NCI-H187 (cell line): ENCODE measurements at places on chromosomes 3 and 15.

- DNase-seq, result no peak
Measured at GRCh38 chr3:65322910-65323309, 635.1 kb upstream of the ADAMTS9 start.

- DNase-seq, result no peak
Measured at GRCh38 chr15:99402014-99402729, 150.9 kb downstream of the LRRC28 start.

DNA sequence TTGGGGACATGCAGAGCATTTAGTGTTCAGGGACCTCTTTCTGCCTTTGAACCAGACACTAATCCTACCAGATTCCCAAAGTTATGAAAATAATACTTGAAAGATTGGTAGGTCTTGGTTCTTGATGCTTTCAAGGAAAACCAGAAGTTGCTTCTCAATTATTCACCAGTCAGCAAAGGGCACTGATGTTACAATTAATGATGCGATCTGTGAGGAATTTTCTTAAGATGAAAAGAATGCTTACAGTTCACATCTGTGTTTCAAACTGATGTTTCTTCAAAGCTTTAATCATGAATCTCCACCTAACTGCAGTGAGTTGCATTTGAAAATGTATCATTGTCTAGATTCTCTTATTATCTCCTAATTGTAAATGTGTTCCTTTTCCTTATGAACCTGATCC lies 161.0 kb downstream of the NAALADL2 start:
- DNase-seq, result no peak

DNA sequence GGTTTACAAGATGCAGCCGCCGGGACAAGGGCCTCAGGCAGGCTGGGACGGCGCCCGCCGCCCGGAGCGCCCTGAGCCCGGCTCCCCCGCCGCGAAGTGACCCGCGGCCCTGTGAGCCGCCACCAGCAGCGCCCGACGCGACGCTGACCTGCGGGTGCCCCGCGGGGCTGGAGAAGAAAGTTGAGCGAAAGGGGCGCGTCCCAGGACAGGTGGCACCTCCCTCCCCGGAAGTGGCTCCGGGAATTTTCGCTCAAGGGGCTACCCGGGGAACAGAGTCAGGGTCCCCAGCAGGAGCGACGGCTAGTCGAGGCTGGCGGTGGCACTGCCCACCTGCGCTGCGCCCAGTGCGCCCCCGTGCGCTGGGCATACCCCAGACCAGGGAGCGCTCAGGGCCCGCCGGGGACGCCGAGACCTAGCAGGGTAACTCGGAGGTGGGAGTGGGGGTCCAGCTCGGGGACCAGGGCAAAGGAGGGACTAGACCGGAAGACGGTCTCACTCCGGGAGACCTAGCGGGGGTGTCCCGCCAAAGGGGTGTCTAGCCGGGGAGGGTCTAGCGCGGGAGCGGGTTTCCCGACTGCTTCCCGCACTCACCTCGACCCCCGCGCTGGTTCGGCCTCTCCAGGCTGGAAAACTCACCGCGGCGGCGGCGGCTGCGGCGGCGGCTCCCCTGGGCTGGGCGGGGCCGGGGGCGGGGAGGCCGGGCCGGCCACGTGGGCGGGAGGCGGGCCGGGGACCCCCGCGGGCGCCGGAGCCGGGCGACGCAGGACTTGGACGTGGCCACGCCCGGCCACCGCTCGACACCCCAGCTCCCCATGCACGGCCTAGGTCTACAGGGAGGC lies 18.4 kb downstream of the SPATA12 start:
- no peak for DNase-seq

DNA sequence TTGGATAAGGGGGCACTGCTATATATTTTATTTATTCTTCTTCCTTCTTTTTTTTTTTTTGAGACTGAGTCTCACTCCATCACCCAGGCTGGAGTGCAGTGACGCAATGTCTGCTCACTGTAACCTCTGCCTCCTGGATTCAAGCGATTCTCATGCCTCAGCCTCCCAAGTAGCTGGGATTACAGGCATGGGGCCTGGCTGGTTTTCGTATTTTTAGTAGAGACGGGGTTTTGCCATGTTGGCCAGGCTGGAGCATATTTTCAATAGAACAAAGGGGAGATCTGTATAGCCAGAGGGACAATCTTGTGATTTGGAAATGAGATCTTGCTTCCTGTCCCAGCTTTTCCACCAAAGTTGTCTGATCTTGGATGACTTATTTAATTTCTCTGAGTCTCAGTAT lies 133.1 kb upstream of the ABHD17C start:
- no peak for DNase-seq

DNA sequence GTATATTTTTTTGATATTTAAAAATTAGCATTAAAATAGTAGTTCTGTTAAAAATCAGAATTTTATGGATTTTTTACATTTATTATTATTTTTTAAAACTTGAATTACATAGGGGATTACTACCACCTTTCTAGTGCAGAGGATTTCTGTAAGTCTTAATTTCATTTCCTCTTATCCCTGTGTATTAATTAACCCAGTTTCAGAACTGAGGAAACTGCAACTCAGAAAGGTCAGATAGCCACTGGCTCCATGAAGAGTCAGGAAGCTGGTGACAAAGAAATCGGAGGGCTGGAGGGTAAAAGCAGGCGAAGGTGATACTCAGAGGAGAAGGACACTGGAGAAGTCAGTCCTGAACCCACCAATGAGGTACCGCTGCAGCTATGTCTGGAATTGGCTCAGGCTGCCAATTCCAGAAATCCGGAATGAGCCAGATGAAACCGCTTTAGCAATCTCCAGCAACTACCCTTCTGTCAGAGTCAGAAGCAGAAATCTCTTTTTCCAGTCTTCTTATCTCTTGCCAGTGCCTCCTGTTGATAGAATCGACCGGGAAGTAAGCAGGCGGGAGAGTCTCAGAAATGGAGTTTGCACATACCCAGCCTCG lies 308.5 kb downstream of the SV2B start:
- DNase-seq, result no peak

- DNase-seq, result no peak
Measured at GRCh38 chr3:168443965-168444364, 348.2 kb upstream of the GOLIM4 start.

GRCh38 chr3:81485444-81485865 lies 276.0 kb downstream of the GBE1 start:
- no peak for DNase-seq

DNA sequence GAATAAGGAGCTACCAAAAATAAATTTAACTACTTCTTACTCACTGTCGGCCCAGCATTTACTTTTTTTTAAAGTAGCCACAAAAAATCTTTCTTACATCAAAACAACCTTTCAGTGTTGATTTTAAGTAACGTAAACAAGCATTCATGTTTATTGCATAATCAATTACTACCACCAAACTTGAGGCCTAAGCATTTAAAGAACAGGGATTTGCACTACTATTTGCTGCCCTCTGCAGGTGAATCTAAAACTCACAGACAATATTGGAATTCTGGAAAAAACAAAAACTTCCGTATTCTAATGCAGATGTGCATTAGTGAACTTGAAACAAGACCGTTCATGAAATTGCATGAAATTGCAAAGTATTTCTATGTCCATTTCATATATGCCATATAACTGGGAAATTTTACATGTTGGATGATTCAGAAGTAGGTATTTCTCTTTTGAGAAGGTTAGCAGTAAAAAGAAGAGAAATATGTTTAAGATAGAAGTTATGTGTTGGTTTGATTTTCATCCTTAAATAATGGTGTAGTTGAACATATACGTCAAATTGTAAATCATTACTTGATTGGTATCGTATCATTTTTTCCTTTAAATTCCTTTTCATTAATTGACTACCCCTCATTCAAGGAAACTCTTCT lies 55.6 kb downstream of the CGGBP1 start:
- no peak for DNase-seq

DNA sequence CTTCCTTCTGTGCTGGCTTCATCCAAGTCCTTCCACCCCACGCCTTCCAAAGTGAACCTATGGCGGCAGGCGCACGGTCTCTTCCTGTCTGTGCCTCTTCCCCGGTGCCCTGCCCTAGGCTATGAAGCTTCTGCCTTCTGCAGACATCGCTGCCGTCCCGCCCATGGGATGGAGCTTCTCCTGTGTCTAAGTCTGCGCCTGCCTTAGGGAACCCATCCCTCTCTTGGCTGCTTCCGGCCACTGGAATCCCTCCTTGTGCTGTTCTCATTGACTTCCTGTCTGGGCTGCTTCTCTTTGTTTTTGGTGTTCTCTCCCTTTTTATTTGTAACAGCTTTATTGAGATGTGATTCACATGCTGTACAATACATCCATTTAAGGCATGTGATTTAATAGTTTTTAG lies 17.2 kb downstream of the CHCHD6 start:
- no peak for DNase-seq

DNA sequence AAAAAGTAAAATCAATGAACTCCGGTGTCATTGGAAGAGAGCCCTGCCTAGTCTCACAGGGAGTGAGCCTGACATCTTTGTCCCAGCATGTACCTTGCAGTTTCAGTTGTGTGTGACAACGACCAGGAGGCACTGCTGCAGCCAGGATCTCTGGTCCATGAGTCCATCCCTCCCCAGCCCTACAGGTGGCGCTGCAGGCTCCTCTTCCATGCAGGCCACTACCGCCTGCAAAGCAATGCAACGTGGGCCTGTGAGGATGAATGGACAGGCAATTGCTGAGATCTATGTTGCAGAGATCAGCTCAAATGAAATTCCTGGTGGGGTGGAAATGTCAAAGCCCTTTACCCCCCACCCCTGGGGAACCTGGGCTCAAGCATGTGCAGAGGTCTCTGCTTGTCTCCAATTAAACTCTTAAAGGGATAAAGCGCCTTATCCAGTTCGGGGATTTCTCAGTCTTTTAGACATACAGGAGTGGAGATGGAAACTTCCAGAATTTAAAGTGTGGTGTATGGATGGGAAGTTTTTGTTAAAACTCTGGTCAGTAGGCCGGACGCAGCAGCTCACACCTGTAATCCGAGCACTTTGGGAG lies 35.8 kb downstream of the TKT start:
- DNase-seq, result no peak

GRCh38 chr15:29516929-29517328 lies 247.3 kb upstream of the NSMCE3 start:
- no peak for DNase-seq

DNA sequence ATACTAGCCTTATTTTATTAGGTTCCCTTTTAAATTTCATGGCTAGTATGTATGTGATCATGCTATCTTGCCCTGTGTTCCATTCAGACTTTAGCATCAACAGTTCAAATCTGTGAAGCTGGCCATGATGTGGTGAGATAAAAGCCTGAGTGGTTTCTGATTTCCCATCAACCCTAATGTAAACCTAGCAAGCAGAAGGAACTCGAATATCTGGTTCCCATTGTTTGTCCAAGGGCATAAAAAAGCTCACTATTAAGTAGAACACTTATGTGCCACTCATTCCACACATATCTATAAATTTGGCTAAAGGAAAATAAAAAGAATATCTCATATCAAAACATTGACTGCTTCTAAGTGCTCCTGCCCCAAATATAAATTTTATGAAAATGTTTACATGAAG lies 311.7 kb downstream of the CADM2 start:
- no peak for DNase-seq

GRCh38 chr3:30620402-30621360 lies 14.3 kb downstream of the TGFBR2 start:
- no peak for DNase-seq

DNA sequence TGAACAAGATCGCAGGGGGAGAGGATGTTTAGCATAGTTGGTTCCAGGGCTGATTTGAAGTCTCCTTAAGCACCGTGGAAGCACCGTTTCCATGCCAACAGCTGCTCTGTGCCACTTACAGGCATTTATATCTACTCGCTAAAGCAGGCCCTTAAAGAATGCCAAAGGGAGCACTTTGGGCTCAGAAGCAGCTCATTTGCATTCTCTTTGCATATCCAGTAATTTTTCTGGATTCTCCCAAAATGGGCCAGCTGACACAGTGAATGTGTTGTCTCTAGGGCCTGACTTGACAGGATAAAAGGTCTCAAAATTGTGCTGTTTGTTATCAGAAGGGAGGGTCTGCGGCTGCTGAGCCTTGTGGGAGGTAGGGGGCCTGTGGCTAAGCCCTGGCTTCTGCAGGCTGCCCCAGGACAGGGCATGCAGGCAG lies 138.6 kb downstream of the FBLN2 start:
- DNase-seq, result no peak

DNA sequence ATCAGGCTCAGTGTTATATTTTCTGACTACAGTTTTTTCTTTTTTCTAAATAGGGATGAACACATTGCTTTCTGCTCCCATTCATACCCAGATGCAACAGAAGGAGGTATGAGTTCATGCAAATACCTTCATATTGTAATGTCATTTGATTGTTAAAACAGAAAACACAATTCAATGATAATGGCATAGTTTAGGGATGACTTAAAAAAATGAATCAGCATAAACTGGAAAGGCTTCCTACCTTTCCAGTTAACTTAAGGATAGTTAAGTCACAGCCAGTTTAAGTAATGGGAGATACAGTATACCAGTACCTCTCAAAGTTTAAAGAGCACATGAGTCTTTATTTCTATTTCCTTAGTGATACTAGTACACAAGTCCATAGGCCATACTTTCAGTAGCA lies 24.9 kb downstream of the KNL1 start:
- no peak for DNase-seq

DNA sequence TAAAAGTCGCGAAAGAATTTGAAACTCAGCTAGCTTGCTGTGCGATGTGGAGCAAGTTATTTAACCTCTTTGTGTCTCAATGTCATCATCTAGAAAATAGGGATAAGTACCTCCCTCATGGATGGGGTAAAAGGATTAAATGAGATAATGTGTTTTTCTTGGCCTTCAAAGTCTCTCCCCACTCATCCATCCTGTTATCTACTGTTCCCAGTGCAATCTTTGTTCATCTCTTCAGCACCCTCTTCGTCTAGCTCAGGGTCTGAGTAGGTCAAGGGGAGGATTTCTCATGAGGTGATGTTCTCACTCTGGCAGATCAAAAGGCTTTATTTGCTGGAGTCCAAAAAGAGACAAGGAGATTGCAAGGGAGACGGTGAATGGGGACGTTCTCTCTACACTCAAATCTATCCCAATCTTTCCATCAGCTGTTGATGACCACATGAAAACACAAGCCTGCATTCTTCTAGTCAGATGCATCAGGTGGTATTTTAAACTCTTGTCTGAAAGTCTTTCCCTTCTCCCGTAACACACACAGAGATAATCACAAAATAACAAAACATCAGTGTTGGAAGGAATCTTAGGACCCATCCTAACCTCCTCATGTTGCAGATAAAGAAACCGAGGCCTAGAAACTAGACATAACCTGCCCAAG lies 1.3 kb downstream of the MESD start:
- no peak for DNase-seq

- DNase-seq, result no peak
Measured at GRCh38 chr15:51186891-51187290, 92.2 kb upstream of the TNFAIP8L3 start.

- no peak for DNase-seq
Measured at GRCh38 chr3:161689584-161690298, 193.1 kb downstream of the OTOL1 start.

- DNase-seq, result no peak
Measured at GRCh38 chr15:69324565-69324964, 25.9 kb downstream of the PAQR5 start.

GRCh38 chr3:123872621-123873020 lies 11.5 kb downstream of the MYLK start:
- no peak for DNase-seq

GRCh38 chr3:113634782-113635474 lies 61.5 kb downstream of the USF3 start:
- no peak for DNase-seq
